ENCODE measurements at places on chromosomes 11 and 22. TPM values are rescaled to one million over a fixed set of nuclear protein-coding genes. Genes with fewer than 3 reads are reported as not detected.

GRCh38 chr11:117423046-117423575, 95.5 kb downstream of the CEP164 start:
- DNase-seq, result no peak

DNA sequence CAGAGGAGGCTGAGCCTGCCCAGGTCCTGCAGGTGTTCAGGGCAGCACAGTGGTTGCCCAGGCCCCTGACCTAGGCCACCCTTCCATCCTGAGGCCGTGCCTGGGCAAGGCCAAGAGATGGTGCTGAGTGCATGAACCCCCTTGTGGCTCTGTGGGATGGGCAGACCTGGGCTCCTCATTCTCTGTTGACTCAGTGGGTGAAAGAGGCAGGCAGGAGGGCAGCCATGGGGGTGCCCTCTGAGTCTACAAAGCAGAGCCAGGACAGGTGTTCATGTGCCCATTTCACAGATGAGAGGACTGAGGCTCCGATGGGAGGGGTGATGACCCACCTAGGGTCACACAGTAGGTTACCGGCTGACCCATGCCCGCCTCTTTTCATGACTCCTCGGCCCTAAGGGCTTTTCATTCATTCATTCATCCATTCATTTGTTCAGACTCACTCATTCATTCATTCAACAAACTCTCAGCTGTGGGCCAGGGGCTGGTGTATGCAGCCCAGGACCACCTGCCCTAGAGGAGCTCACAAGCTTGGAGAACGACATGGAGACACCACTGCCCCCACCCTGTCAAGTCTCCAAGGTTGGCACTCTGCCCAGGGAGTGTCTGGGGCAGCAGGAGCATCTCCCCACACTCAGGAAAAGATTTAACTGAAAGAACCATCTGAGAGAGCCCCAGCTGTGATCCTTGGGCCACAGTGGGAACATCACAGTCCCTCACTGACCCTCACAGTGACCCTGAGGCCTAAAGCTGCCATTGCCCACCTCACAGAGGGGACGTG, 40.5 kb downstream of the IGLL5 start:
- no peak for DNase-seq

GRCh38 chr11:91998481-91998880, 226.1 kb upstream of the FAT3 start:
- DNase-seq, result no peak

Gene OR5T2
- total RNA-seq, result not detected

Gene ARSA
- total RNA-seq, result 28.8 TPM

Gene SLCO2B1
- total RNA-seq, result not detected

Gene CTSC
- total RNA-seq, result 211 TPM

All from activated CD8-positive, alpha-beta T cell treated with anti-CD3 and anti-CD28 coated beads, Interleukin-2, amount 10 ng/mL, durations not matched to agents 7 days and 5 days (primary cell).